CD4-positive, CD25-positive, alpha-beta regulatory T cell (primary cell): ENCODE measurements at places on chromosomes 4 and X.

GRCh38 chr4:169017971-169018370, 7.9 kb upstream of the CBR4 start:
- DNase-seq, result no peak

GRCh38 chr4:121308328-121308663, 72.5 kb downstream of the QRFPR start:
- peak; percentile 3 for DNase-seq

GRCh38 chr4:105633241-105633640, 75.2 kb downstream of the INTS12 start:
- no peak for DNase-seq

DNA sequence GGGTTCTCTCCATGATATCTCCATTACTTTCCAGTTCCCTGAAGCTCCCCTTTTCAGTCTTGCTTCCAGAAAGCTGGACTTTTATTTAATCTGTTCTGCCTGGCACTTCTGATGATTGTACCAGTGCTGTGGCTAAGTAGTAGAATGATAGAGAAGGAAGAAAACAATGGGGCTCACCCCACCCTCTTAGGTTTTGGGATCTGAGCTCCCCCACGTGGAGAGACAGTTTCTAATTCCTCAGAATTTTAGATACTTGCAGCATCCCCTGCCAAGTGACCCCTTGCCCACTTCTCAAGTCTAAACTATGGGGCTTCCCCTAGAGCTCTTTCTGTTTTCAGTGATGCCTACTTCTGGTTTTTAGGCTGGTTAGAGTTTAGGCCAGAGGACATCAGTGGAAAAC, 73.9 kb downstream of the GC start:
- no peak for DNase-seq

GRCh38 chr4:139419388-139419914, 34.5 kb upstream of the RAB33B start:
- DNase-seq, result no peak

DNA sequence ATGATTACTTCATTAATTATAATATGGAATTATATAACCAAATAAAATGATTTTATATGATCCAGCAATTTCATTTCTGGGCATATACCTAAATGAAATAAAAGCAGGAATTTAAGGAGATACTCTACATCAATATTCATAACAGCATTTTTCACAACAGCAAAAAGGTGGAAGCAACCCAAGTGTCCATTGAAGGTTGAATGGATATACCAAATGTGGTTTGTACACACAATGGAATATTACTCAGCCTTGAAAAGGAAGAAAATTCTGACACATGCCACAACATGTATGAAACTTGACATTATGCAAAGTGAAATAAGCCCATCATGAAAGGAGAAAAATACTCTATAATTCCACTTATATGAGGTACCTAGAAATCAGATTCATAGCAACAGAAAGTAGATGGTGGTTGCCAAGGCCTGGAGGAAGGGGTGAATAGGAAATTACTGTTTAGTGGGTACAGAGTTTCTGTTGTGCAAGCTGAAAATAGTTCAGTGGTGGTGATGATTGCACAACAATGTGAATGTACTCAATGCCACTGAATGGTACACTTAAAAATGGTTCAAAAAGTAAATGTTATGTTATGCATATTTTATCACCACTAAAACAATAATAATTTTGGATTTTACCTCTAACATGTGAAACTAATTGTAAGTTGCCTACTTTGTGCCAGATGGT, 471.5 kb downstream of the SPRY1 start:
- no peak for DNase-seq

GRCh38 chr4:168751263-168752225, 254.7 kb downstream of the PALLD start:
- no peak for DNase-seq

- no peak for DNase-seq
Observed at GRCh38 chr4:133440404-133440803, 291.3 kb downstream of the PCDH10 start.

DNA sequence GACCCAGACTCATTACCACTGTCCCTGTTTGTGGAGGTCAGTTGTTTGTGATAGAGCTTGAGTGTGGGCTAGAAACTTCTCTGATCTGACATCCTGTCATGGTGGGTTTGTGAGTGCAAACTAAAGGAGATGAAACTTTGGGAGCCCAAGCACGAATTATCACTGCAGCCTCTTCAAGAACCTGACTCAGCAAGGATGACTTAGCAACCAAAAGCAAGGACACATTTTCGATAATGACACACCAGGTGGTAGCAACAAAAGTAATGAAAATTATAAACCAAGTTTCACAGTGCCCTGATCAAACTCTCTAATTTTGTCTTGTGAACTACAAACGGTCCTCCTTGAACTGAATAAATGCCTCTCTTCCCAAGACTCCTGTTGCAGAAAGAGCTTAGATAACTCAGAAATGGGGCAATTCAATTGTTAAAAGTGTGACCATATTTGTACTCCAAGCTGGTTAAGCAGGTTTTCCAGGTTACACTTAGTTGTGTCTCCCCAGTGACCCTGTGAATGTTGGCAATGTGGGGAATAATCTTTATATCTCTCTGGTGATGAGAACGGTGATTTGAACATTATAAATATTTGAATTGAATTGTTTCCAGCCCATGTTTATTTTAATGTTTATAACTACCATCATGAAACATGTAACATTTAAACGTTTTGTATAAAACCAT, 52.6 kb upstream of the ATP8A1 start:
- DNase-seq, result no peak

DNA sequence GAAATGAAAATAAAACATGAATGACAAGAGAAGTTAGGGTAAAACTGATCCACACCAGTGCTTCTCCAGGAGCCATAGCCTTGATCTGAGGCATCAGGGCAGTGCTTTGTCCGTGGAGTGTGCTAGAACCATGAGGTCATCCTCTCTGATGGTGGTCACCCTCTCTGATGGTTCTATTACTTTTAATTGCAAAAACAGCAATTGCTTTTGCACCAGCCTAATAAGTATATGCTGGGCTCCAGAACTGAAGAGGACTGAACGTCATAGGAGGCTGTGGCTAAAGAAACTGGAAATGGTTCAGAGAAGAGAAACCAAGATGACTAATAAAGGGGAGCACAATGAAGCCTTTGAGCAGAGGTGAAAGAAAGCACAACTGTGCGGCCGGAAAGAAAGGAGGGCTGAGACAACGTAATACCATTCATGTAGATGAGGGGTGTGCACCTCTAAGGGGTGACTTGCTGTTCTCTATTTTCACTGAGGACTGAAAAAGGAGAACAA, 17.0 kb upstream of the TMEM154 start:
- peak; percentile 90 for DNase-seq
